ENCODE measurements at places on chromosomes 3 and 15.

GRCh38 chr15:31382713-31383045 is 56.0 kb downstream of the KLF13 start:
- no peak for DNase-seq

DNA sequence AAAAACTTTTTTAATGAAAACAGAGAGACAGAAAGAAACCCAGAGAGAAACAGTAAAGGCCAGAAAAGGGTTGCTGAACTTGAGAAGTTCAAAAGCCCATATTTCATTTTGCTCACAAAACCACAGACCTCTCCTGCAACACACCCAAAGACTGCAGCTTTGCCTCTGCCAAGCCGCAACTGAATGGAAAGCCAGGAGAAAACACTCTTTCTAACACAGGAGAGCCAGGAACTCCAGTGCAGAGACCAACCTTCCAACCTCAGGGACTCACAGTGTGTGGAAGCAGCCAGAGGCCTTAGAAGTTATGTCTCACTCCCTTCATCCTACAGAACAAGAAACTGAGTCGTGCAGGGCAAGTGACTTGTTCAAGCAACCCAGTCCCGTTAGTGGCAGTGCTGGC is 163.1 kb upstream of the HES1 start:
- no peak for DNase-seq

GRCh38 chr3:26091626-26092025 is 301.7 kb downstream of the OXSM start:
- no peak for DNase-seq

DNA sequence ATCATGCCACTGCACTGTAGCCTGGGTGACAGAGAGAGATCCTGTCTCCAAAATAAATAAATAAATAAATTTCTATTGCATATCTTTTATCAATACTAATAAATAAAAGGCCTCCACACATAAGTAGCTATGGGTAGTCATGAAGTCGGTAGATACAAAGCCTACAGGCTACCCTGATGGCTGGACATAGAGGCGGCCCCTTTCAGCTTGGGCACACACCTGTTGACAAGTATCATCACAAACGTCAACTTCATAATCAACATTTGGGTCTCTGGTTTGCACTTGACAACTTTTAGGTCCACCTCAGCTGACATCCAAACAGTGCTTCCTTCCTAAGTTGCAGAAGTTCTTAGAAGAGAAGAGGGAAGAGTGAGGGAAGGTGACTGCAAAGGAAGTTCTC is 53.4 kb downstream of the ITGA11 start:
- DNase-seq: no peak

- DNase-seq: no peak
Observed at GRCh38 chr15:95086531-95087252, 855.3 kb downstream of the MCTP2 start.

DNA sequence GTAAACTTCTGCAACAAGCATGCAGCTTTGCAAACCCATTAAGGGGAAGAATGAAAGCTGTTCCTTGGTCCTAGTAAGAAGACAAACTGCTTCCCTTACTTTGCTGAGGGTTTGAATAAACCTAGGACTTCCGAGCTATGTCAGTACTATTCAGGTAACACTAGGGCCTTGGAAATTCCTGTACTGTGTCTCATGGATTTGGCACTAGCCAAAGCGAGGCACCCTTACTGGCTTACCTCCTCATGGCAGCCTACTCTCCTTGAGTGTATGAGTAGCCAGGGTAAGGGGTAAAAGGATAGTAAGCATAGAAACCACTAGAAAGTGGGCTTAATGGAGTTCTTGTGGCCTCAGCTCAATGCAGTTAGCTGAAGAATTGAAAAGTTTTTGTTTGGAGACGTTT is 224.2 kb downstream of the P3H2 start:
- DNase-seq: no peak

DNA sequence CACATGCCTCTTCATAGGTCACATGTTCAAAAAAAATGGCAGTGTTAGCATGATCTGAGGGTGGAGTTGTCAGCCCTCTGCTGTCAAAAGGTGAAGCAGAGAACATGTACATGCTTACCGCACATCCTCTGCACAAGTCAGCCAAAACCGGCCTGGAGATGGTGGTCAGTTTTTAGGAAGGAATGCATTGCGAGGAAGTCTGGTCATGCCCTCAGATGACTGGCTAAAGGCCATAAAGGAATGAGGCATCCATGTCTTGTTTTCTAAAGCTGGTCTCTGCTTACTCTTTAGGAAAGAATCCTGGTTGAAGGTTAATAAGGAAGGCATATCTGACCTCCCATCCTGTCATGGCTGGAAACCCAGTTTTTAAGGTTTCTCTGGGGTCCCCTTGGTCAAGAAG is 292.0 kb upstream of the CCDC54 start:
- no peak for DNase-seq

DNA sequence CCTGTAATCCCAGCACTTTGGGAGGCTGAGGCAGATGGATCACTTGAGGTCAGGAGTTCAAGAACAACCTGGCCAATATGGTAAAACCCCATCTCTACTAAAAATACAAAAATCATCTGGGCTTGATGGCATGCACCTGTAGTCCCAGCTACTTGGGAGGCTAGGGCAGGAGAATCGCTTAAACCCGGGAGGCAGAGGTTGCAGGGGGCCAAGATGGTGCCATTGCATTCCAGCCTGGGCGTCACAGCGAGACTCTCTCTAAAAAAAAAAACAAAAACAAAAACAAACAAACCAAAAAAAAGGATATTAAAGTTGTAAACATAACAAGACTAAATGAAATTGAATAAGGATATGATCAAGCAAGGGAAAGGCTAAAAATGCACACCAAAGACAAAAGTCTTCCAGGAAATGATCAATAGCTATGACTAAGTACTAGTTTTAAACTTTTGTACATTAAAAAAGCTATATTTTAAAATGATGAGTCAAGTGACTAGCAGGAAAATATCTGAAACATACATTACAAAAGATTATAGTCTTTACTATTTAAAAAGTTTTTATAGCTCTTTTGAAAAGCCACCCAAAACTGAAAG is 28.6 kb downstream of the KLHL6 start:
- no peak for DNase-seq

- no peak for DNase-seq
Observed at GRCh38 chr3:132399054-132399929, 18.0 kb upstream of the DNAJC13 start.

GRCh38 chr3:13894096-13894806 is 14.4 kb upstream of the WNT7A start:
- DNase-seq: no peak

DNA sequence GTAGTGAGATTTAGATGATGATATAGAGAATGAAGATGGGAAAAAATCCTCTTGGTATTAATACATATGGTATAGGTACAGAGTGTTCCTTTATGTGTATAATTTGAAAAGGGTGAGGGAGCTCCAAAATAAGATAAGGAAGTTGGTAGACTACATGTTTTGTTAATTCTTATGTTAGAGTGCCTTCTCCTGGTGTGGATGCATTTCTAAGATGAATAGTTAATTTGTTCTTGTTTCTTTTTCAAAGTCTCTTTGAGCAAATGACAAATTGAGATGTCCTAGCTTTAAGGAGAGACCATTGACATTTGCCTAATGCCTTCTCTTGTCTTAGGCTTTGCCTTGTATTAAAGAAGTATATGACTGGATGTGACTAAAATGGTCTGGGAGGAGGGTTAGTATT is 34.1 kb downstream of the AKAP13 start:
- DNase-seq: no peak

GRCh38 chr15:65550681-65551098 is 20.4 kb downstream of the HACD3 start:
- DNase-seq: no peak

GRCh38 chr3:11435440-11436165 is 163.4 kb downstream of the ATG7 start:
- no peak for DNase-seq

- DNase-seq: no peak
Observed at GRCh38 chr3:196726788-196727675, 12.6 kb upstream of the PAK2 start.

DNA sequence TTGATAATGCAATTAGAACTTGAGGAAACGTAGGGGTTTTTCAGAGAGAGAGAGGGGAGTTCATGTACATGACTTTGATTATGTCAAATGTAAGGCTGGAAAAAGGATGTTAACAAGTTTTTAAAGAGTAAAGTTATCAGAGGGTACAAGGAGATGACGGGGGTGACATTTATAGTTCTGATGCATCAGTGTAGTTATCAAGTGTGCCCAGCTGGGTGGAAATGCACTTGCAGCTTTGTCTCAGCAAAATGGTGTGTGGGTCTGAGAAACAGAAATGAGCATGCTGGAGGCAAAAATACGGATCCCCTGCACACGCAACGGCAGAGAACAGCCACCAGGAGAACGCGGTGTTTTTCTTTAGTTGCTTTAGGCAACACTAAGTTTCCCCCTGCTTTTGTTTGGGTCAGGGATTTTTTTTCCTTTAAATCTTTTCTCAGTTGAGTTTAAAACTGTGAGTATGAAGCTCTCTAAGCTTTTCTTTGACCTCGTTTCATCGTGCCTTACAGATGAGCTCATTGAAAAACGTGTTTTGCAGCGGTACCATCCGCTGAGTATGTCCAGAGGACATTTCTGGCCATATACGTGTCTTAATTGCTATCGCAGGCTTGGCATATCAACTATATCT is 205.4 kb downstream of the PDZRN3 start:
- no peak for DNase-seq

GRCh38 chr3:71135373-71136088 is 448.0 kb downstream of the FOXP1 start:
- no peak for DNase-seq

GRCh38 chr15:66770518-66771350 is 68.7 kb downstream of the SMAD6 start:
- no peak for DNase-seq

DNA sequence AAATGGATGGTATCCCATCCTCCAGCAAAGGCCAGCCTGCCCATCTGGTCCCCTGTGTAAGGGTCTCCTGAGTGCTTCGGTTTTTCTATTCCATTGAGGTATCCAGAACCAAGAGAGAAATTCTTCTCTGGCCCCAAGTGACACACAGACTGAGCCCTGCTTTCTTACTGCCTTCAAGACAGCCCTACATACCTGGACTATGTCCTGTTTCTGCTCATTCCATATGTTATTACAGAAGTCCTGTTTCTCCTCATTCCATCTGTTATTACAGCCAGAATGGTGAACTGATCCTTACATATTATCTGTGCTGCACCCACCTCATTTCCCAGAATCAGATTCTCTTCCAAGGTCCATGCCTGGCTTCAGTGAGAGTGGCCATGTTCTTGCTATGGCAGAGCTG is 115.2 kb downstream of the DCLK3 start:
- DNase-seq: no peak

GRCh38 chr15:33089878-33090757 is 104.4 kb downstream of the FMN1 start:
- no peak for DNase-seq

- no peak for DNase-seq
Observed at GRCh38 chr3:4824926-4825325, 154.3 kb upstream of the BHLHE40 start.

DNA sequence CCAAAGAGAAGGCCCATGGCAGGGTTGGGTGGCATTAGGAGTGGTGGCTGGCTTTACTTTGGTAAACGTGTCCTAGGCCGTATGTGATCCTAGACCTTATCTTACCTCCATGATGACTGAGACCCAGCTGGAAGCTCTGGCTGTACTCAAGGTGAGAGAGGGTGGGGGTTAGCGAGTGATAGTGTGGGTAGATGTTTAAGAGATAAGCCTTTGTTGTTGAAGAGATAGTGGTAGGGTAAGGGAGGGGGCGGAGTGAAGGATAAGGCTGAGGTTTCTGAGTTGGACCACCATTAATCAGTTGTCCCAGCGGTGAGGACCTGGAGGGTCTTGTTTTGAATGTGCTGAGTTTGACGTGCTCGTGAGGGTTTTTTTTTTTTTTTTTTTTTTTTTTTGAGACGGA is 61.5 kb upstream of the ULK4 start:
- DNase-seq: peak; percentile 51

DNA sequence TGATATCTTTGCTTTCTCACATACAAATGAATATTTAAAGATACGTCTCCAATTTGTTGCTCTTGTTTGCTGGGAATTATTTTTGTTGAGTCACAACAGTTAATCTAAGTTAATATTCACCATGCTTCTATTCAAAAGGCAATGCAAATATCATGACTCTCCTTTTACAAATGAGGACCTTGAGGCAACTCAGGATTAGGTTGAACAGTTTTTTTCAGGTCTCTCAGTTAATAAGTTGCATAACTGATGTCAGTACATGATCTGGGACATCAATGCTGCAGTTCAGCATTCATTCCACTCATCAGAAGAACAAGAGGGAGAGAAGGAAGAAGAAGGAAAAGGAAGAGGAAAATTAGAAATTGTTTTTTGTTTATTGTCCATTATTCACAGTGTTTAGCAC is 781 bp upstream of the NAALADL2 start:
- no peak for DNase-seq

DNA sequence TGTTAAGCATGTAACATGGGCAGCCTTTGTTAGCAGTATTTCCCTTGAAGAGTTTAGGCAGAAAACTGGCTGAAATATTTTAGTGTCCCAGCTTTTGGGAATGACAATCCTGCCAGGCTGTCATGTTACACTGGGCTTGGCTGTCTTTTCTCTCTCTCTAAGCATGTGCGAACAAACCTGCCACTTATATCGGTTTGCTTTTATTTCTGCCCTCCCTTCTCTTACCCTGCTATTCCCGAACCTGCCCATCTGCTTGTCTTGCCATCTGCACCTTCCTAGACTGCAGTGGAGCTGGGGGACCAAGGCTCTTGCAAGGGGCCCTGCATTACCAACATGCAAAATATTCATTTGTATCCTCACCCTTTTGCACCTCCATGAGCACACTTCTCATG is 339.6 kb downstream of the EPHB1 start:
- no peak for DNase-seq

- DNase-seq: no peak
Observed at GRCh38 chr15:76341366-76342057, 4.9 kb downstream of the ISL2 start.

DNA sequence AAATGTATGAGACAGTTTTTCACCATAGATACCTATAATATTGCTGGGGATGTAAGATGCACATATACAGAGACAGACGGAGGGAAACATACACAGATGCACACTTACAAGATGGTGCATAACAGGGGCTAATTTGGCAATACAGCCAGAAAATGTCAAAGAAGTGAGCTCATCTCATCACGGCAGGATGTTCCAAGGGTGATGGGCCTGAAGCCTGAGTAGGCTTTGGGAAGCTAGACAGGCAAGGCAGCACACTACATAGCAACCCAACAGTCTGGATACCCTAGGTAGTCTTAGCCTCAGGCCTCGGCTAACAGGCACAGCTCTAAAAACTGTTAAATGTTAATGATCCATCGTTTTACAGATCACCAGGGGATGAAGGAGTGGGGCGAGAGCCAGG is 148.5 kb downstream of the OSBPL10 start:
- no peak for DNase-seq

DNA sequence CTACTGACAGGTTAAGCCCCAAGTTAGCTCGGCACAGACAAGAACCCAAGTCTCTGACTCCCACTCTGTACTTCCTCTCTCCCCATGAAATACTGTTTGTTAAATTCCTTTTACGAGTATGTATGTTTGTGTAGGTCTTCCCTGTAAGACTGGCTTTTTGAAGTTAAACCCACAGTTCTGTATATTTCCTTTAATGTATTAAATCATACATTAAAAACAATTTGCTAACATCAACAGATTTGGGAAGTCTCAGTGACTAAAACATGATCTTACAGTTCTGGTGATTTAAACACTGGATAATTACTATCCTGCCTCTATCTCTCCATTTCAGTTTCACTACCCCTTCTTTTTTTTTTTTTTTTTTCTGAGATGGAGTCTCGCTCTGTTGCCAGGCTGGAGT is 4.4 kb downstream of the CMTM6 start:
- DNase-seq: no peak

All from stimulated activated CD4-positive, alpha-beta T cell treated with anti-CD3 and anti-CD28 coated beads, Interleukin-1b, Interleukin-23, amount 100 ng/mL, for 48 hours (primary cell).